Endothelial cell of umbilical vein (primary cell): ENCODE measurements at places on chromosomes 16 and 17. TPM values are rescaled to one million over a fixed set of nuclear protein-coding genes. Genes with fewer than 3 reads are reported as not detected.

DNA sequence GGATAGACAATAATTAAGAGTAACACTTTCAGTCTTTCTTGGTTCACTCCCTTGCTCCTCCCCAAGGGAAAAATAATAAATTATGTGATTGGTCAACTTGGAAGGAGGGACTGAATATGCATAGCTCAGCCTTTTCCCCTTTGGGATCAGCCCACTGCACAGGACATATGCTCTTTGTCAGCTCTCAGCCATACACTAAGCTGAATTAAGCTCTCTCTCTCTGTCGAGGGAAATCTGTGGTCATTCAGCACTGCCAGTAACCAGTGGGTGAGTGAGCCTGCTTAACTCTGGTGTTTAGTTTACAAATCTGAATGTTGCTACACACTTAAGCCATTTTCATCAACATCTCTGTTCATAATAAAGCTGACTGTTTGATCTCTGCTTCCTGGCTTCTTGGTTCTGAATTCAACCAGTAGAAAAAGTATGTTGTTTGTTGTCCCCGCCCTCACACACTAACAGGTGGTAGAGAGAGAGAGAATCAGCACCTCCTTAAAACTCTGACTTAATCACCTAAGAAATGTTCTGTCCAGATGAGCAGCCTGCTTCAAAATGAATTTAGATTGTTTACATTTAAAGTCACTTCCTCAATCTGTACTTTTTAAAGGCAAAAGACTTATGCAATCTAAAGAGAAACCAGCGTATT is 102.3 kb upstream of the C17orf78 start:
- H3K4me1 ChIP-seq: peaks cover 5% of the 10 kb centered on the region
- H3K36me3 ChIP-seq: peaks cover 23% of the 10 kb centered on the region
- no peaks in the 10 kb centered on the region for H3K27me3 ChIP-seq

DNA sequence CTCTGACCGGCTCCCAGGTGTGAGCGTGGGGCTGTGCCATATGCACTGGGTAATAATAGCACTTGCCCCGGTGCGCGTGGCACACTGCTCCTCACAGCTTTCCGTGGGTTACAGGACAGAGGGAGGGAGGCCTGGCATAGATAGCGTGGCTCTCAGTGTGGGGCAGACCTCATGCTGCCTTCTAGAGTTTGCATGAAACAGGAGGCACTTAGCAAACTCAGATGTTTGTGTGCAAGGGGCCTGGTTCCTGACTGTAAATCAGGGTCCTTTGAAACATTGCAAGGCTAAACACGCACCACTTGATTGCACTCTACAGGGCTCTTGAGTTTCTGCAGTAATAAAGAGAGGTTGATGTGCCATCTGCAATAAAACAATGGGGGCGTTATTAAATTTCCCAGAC is 101.7 kb downstream of the RPTOR start:
- DNase-seq: no peak
- no peaks in the 10 kb centered on the region for H3K27me3 ChIP-seq
- no peak overlapping the region for H3K27ac ChIP-seq
- H3K4me1 ChIP-seq: peaks cover 9% of the 10 kb centered on the region

GRCh38 chr16:79519448-79519847 is 81.1 kb downstream of the MAF start:
- H3K36me3 ChIP-seq: no peaks in the 10 kb centered on the region
- no peak for DNase-seq
- no peak overlapping the region for H3K4me3 ChIP-seq
- no peaks in the 10 kb centered on the region for H3K4me1 ChIP-seq
- no peak overlapping the region for H3K27ac ChIP-seq

GRCh38 chr16:85350146-85350728 is 238.0 kb upstream of the CIBAR2 start:
- peaks cover 5% of the 10 kb centered on the region for H3K4me1 ChIP-seq
- no peak for DNase-seq
- H3K27me3 ChIP-seq: no peaks in the 10 kb centered on the region

- H3K36me3 ChIP-seq: no peaks in the 10 kb centered on the region
- H3K27ac ChIP-seq: no peak overlapping the region
- no peak overlapping the region for H3K4me3 ChIP-seq
- H3K4me1 ChIP-seq: no peaks in the 10 kb centered on the region
Observed at GRCh38 chr16:83231729-83232128, 576.0 kb upstream of the HSBP1 start.

- H3K27ac ChIP-seq: peak overlapping the region; percentile 19
- H3K4me3 ChIP-seq: no peak overlapping the region
- H3K27me3 ChIP-seq: no peaks in the 10 kb centered on the region
- H3K36me3 ChIP-seq: no peaks in the 10 kb centered on the region
Observed at GRCh38 chr17:35257208-35257659, 14.4 kb downstream of the SLFN5 start.

DNA sequence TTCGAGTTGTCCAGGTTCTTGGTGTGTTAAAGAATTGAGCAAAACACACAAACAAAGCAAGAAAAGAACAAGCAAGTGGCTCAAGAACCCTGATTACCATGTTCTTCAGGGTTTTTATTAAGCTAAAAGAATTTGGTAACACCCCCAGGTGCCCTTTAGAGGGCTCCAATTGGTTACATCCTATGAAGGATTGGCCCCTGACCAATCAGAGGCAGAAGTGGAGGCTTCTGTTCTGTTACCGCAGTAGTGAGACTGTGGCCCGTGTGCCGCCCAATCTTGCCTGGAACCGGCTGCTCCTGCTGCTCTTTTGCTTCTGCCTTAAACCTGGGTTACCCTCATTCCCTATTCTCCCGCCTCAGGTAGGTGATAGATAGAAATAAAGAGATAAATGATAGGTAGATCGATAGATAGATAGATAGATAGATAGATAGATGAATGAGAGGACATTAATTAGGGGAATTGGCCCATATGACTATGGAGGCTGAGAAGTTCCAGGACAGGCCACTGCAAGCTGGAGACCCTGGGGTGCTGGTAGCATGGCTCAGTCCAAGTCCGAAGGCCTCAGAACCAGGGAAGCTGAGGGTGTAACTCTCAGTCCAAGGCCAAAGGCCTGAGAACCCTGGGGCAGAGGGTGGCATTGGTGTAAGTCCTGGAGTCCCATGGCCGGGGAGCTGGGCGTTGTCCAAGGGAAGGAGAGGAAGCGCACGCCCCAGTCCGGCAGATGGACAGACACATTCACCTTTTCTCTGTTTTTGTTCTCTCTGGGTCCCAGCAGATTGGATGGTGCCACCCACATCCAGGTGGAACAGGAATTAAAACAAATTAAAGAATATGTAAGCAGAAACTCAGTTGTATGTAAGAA is 3.5 kb upstream of the CA5A start:
- no peaks in the 10 kb centered on the region for H3K36me3 ChIP-seq
- no peaks in the 10 kb centered on the region for H3K4me1 ChIP-seq
- H3K27ac ChIP-seq: no peak overlapping the region

GRCh38 chr16:5982979-5983378 is 885.4 kb upstream of the EEF2KMT start:
- no peaks in the 10 kb centered on the region for H3K36me3 ChIP-seq
- H3K27me3 ChIP-seq: no peaks in the 10 kb centered on the region
- H3K27ac ChIP-seq: no peak overlapping the region
- H3K4me3 ChIP-seq: no peak overlapping the region
- DNase-seq: no peak
- no peaks in the 10 kb centered on the region for H3K4me1 ChIP-seq

GRCh38 chr16:508884-509736 is 18.4 kb upstream of the CAPN15 start:
- H3K27ac ChIP-seq: peak overlapping the region; percentile 47
- peaks cover 7% of the 10 kb centered on the region for H3K4me1 ChIP-seq
- H3K27me3 ChIP-seq: no peaks in the 10 kb centered on the region
- peaks cover 10% of the 10 kb centered on the region for H3K36me3 ChIP-seq
- H3K4me3 ChIP-seq: no peak overlapping the region
- DNase-seq: peak; percentile 68

GRCh38 chr17:45149669-45150664 is 1.7 kb downstream of the HEXIM1 start:
- no peaks in the 10 kb centered on the region for H3K27me3 ChIP-seq
- DNase-seq: peak; percentile 72
- H3K27ac ChIP-seq: peak overlapping the region; percentile 42
- H3K4me1 ChIP-seq: peaks cover 24% of the 10 kb centered on the region

GRCh38 chr16:88747588-88748301 is 37.3 kb downstream of the PIEZO1 start:
- peaks cover 7% of the 10 kb centered on the region for H3K4me1 ChIP-seq
- DNase-seq: no peak
- H3K36me3 ChIP-seq: peaks cover 7% of the 10 kb centered on the region

GRCh38 chr17:17683710-17684365 is 2.6 kb downstream of the RAI1 start:
- no peaks in the 10 kb centered on the region for H3K27me3 ChIP-seq
- no peak for DNase-seq
- H3K36me3 ChIP-seq: no peaks in the 10 kb centered on the region
- no peak overlapping the region for H3K4me3 ChIP-seq
- H3K27ac ChIP-seq: peak overlapping the region; percentile 79
- H3K4me1 ChIP-seq: peaks cover 24% of the 10 kb centered on the region

DNA sequence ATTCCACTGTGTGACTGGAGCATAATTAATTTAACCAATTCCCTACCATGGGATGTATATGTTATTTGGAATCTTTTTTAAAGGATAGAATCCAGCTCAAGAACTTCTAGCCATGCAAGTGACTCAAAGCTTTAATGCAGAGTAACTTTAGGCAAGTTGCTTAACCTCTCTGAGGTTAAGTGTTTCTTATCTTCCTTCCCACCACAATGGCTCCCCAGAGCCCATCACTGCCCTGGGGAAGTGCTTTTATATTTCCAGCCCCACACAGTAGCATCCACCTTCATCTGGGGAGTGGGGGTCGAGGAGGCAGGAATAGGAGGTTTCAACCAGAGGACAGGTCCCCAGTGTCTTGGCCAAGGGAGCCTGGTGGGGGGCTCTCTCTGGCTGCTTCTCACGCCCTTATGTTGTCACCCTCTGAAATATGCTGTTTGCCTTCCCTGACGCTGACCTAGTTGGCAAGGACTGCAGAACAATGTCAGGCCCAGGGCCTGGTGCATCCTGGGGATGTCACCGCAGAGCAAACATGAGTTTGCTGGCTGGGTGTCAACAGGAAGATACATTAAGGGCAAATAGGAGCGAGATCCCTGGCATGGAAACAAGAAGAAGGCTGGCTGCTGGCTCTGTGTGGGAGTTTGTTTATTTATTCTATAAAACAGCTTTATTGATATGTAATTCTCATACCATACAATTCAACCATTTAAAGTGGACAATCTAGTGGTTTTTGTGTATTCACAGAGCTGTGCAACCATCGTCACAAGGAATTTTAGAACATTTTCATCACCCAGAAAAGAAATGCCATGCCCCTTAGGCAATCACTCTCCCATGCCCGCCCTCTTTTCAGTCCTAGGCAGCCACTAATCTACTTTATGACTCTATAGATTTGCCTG is 46.6 kb upstream of the WSB1 start:
- no peaks in the 10 kb centered on the region for H3K36me3 ChIP-seq
- no peak overlapping the region for H3K4me3 ChIP-seq
- H3K27me3 ChIP-seq: no peaks in the 10 kb centered on the region
- peak overlapping the region; percentile 74 for H3K27ac ChIP-seq

DNA sequence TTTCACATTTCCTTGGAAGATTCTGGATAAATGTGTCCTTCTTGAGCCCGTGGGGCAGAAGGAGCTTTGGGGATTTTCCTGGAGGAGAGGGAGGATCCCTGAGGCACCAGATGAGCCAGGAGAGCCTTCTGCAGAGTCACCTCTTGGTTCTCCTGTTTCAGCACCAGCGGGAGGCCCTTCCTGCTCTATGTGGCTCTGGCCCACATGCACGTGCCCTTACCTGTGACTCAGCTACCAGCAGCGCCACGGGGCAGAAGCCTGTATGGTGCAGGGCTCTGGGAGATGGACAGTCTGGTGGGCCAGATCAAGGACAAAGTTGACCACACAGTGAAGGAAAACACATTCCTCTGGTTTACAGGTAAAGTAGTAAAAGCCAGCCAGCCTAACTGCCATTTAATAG is 77.1 kb downstream of the ARSG start:
- H3K4me1 ChIP-seq: no peaks in the 10 kb centered on the region
- H3K4me3 ChIP-seq: no peak overlapping the region
- H3K36me3 ChIP-seq: no peaks in the 10 kb centered on the region

GRCh38 chr17:58049533-58049932 is 33.7 kb upstream of the DYNLL2 start:
- no peak overlapping the region for H3K4me3 ChIP-seq
- DNase-seq: no peak
- peaks cover 19% of the 10 kb centered on the region for H3K27me3 ChIP-seq
- H3K27ac ChIP-seq: no peak overlapping the region
- no peaks in the 10 kb centered on the region for H3K36me3 ChIP-seq

- H3K36me3 ChIP-seq: no peaks in the 10 kb centered on the region
- H3K4me1 ChIP-seq: no peaks in the 10 kb centered on the region
- H3K4me3 ChIP-seq: no peak overlapping the region
- DNase-seq: no peak
- H3K27me3 ChIP-seq: no peaks in the 10 kb centered on the region
- H3K27ac ChIP-seq: no peak overlapping the region
Observed at GRCh38 chr16:17246974-17247732, 223.6 kb downstream of the XYLT1 start.

DNA sequence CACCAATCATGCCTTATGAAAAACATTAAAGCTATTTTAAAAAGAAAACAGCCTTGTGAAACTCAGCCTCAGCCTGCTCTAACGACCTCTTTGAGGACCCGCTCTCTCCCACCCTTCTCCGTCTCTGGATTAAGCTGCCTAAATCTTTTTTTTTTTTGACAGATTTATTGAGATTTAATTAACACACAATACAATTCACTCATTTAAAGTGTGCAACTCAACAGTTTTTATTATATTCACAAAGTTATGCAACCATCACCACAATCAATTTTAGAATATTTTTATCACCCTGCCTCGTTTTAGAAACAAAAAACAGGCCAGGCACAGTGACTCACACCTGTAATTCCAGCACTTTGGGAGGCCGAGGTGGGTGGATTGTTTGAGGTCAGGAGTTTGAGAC is 8.4 kb downstream of the CDR2L start:
- no peak for DNase-seq
- H3K27me3 ChIP-seq: no peaks in the 10 kb centered on the region
- no peaks in the 10 kb centered on the region for H3K36me3 ChIP-seq
- no peak overlapping the region for H3K27ac ChIP-seq

GAST gene
- total RNA-seq: not detected in 2 replicates

QRICH2 gene
- 7.2 and 9.6 TPM in 2 replicates for total RNA-seq

FBRS gene
- 68.6 and 72.5 TPM in 2 replicates for total RNA-seq

VTN gene
- total RNA-seq: not detected in 2 replicates

CPD gene
- total RNA-seq: 63.6 and 68.0 TPM in 2 replicates

CHD9NB gene
- 0.66 and 1.7 TPM in 2 replicates for total RNA-seq

RNF112 gene
- total RNA-seq: 0.11 TPM in 1 of 2 replicates, not detected in the other

KRT24 gene
- total RNA-seq: not detected in 2 replicates

ARL6IP1 gene
- total RNA-seq: 202 and 251 TPM in 2 replicates

APRT gene
- total RNA-seq: 148 and 152 TPM in 2 replicates

DOC2A gene
- total RNA-seq: 0.58 and 0.60 TPM in 2 replicates

PARD6A gene
- total RNA-seq: 1.3 and 1.7 TPM in 2 replicates

CDH8 gene
- total RNA-seq: not detected in 2 replicates

TP53TG3F gene
- total RNA-seq: not detected in 2 replicates

SBK1 gene
- 0.51 and 0.60 TPM in 2 replicates for total RNA-seq

PLXDC1 gene
- not detected in 2 replicates for total RNA-seq

TMEM92 gene
- not detected in 2 replicates for total RNA-seq

ABCA3 gene
- 25.5 and 36.0 TPM in 2 replicates for total RNA-seq

SGSH gene
- total RNA-seq: 66.0 and 81.4 TPM in 2 replicates
